ENCODE measurements at places on chromosomes 1 and 21.

DNA sequence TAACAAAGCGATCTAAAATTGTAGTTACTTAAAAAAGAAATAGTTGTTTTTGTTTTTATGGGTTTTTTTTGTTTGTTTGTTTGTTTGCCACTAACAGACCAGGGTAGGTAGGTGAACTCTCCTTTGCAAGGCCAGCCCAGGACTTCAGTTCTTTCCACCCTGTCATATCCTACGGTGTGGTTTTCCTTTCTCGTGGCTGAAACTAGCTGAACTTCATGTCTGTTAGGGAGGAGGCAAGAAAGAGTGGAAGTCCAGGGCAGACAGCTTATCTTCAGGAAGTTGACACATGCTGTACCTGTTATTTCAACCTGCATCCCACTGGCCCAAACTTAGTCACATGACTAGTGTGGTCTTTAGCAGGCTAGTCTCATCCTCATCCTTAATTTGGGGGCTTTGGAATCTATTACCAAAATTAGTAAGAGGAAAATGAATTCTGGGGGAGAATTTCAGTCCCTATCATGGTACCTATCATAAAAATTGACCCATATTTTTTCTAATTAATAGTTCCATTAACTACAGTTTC is 62.9 kb upstream of the LRRC7 start:
- no peak for DNase-seq

DNA sequence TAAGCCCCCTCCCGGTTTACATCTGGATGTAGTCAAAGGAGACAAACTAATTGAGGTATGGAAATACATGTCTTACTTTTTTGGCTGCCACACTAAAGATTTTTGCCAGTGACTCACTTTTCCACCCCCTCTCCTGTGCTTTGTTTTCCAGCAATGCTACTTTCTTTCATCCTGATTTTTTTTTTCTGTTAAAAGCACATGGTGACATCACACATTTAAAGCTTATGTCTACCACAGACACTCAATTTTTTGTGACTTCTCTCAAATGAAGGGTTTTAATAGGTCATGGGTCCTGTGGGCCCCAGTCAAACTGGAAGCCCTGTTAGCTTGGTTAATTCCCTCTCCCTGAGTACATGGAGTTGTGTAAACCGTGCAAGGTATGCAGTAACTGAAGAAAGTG is 2.2 kb downstream of the PPP1R8 start:
- DNase-seq, result no peak

DNA sequence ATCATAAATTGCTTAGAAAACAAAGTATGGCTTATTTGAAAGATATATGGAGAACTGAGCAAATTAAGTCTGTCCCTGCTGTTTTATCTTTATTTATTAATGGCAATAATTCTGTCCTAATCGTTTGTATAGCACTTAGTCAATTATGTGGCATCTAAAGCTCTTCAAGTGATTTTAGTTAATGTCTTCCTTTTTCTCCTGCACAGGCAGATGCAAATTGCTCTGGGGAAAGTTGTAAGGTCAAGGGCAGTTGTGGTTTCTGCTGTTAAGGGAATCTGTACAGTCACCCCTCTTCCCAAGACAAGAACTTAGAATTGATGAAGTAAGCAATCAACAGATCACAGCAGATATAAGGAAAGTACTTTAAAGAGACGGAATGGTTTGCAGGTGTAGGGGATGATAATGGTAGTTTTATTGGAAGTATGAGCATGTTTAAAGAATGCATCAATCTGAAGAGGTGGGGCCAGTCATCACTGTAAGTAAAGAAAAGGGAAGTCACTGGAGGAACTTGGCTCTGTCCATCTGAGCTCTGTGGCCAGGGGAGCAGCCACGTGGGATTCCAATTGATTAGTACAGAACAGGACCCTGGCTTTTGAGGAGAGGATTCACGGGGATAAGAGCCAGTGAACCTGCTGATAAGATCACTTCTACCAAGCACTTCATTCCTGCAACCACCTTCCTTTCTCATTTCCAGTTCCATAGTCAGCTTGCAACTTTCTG is 116.0 kb upstream of the KCNJ6 start:
- no peak for DNase-seq

DNA sequence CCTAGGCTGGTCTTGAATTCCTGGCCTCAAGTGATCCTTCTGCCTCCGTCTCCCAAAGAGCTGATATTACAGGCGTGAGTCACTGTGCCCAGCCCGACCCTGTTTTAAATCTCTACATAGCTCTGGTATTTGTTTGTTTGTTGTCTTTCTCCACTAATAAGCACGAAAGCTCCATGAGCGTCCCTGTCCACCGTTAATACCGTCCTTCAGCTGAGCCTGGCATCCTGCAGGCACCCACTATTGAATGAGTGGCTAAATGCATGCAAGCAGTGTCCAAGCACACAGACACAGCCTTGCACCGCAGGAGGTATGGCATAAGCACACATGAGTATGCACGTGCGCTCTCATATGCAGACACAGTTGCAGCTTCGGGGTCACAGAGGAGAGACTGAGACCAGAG is 4.5 kb upstream of the COL16A1 start:
- DNase-seq, result no peak

- no peak for DNase-seq
Measured at GRCh38 chr1:218499011-218499691, 154.0 kb downstream of the TGFB2 start.

- DNase-seq, result no peak
Measured at GRCh38 chr1:3066250-3066711, 2.7 kb upstream of the PRDM16 start.

DNA sequence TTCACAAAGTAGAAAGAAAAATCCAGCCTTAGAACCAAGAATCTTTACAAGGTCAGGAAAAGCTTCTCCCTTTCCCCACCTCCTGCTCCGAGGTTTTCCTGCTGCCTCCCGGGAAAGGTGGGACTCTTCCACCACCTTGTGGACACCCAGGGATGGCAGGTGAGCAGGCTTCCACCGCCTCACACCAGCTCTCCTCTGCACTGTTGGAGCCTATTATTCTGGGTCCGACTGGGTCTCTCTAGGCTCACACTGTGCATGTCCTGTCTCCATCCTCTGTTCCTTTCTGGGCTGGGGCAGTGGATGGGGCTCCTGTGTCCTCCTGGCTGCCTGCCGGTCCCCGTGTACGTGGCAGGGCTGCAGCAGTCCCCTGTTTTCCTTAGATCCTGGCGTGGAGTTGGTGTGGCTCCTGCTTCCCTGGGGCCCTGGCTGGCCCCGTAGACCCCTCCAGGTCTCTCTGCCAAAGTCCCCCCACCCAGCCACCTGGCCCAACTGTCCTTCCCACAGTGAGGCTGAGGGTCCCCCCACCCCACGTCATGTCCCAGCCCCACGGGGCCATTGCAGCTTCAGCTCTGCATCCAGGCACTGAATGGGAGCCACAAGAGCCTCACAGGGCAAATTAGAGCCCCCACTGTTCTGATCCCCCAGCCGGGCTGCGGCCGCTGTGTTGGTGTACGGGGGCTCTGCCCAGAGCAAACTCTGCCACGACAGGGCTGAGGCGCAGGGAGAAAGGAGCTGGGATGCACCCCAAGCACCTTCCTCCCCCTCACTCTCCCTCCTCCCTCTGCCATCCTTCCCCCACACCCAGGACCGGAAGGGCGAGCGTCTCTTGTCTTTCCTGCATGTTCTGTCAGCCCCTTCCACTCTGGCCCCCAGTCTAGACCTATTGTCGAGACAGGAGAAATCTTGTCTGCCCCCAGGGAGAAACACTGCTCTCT is 3.3 kb upstream of the SLC45A1 start:
- DNase-seq, result peak; percentile 51

GRCh38 chr1:112528076-112528475 is 19.3 kb downstream of the WNT2B start:
- no peak for DNase-seq

DNA sequence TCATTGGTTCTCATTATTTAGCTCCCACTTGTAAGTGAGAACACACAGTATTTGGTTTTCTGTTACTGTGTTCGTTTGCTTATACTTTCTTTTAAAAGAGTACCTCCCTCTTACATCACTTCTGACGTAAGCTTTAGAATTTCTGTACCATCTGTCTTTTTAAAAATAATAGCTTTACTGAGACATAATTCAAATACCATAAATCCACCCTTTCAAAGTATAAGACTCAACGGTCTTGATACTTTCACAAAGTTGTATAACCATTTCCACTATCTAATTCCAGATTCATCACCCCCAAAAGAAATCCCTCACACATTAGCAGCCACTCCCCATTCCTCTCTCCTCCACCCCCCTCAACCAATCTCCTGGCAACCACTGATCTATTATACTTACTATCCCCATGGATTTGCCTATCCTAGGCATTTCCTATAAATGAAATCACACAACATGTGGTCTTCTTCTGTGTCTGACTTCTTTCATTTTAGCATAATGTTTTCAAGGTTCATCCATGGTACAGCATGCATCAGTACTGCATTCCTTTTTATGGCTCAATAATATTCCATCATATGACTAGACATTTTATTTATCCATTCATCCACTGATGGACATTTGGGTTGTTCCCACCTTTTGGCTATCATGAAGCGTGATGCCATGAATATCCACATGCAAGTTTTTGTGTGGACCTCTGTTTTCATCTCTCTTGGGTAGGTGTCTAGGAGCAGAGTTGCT is 104.7 kb downstream of the HLCS start:
- DNase-seq, result no peak

GRCh38 chr1:62131093-62131725 is 63.4 kb upstream of the L1TD1 start:
- no peak for DNase-seq

GRCh38 chr1:76857973-76858372 is 9.3 kb upstream of the ST6GALNAC5 start:
- no peak for DNase-seq

DNA sequence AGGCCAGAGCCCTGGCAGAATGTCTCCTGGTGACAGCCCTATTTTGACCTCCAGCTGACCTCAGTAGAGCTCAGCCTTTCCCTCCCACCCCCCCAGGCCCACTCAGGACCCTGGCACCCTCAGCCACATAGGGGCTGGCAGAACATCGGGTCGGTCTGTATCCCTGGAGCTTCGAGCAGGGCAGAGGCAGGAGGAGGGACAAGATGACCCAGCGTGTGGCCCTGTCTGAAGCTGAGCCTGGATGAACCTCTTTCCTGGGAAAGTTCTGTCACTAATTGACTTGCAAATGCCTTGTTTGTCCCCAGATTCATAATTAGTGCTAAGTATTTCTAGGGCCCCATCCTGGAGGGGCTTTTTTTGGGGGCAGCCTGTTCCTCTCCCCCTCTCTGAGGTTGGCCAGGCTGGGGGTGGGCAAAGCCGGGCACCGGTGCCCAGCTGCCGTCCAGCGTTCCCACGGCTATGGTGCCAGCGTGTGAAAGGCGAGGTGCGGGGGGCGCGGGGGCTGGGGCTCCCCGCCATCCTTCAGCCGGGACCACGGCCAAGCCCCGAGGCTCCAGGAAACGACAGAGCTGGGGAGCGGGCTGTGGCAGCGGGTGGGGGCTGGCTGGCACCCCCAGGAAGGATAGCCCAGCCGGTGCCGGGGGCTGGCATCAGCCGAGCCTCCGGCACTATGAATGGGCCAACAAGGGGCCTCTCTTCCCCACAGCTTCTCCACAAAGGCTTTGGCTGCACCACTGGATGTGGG is 31.4 kb downstream of the RHBG start:
- DNase-seq, result no peak

DNA sequence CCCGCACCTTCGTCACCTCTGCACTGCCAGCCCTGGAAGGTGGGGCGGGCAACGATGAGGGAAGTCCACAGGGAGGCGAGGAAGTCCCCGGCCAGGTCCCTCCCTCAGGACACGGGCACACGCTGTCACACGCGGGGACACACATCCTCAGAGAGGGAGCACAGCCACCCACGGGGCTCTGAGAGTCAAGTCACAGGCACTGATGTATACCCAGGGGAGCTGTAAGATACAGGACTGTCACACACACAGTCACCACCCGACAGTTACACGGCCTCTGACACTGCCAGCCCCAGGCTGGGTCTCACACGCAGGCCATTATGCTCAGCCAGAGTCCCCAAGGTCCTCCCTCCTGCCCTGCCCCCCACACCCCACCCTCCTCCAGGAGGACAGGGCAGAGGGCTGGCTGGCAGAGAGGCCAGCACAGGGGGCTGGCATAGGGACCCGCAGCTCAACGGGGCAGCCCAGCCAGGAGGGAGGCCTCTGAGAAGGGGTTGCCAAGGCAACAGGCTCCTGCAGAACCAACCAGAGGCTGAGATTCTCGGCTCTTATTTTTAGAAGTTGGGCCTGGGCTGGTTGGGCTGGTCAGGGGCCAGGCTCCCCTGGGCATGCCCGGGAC is 17.7 kb upstream of the ADGRB2 start:
- DNase-seq, result no peak

Measured in activated naive CD4-positive, alpha-beta T cell treated with anti-CD3 and anti-CD28 coated beads, Interleukin-2, amount 50 U/mL, for 72 hours (primary cell).